ENCODE measurements at places on chromosomes 5 and 9. TPM values are rescaled to one million over a fixed set of nuclear protein-coding genes. Genes with fewer than 3 reads are reported as not detected.

DNA sequence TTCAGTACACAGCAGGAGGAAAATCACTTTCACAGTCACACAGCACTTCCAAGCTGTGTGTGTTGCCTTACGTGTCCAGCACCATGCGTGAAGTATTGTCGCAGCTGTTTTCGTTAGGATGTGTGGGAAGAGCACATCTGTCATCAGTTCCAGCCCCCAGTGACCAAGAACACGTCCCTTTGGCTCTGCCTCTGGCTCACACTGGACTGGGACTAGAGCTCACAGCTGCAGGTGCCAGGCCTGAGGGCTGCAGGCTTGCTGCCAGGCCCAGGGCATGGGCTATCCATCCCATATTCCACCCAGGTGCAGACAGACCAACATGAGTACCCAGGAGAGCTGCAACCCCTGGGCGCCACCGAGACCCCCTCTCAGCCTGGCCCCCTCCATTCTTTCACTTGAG, 60.5 kb upstream of the ANKRD33B start:
- no peak overlapping the region for H3K27ac ChIP-seq
- H3K4me1 ChIP-seq, result no peaks in the 10 kb centered on the region
- DNase-seq, result no peak
- H3K4me3 ChIP-seq, result no peak overlapping the region

DNA sequence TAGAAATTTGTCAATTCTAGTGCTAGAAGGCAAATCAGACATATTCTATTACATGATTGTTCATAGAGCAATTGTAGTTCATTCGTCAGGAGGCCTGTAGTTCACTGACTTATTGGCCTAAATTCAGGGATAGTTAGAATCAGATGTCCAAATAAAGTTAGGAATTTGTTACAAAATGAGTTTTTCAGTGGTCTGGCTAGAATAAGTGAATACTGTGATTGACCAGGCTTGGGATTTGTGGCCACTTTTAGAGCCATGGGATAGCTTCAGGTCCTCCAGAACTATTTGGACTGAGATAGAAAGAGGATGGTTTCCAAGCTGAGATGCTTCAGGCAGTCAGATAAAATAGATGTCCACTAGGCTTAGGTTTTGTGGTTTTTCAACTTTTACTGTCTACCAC, 199.1 kb upstream of the MPDZ start:
- H3K4me1 ChIP-seq, result no peaks in the 10 kb centered on the region
- H3K4me3 ChIP-seq, result no peak overlapping the region
- no peaks in the 10 kb centered on the region for H3K27me3 ChIP-seq

- H3K4me3 ChIP-seq, result no peak overlapping the region
- peaks cover 4% of the 10 kb centered on the region for H3K4me1 ChIP-seq
- H3K36me3 ChIP-seq, result no peaks in the 10 kb centered on the region
- no peaks in the 10 kb centered on the region for H3K27me3 ChIP-seq
Measured at GRCh38 chr5:119072496-119072895, 1.6 kb downstream of the DMXL1 start.

GRCh38 chr9:104905153-104905901, 22.6 kb downstream of the ABCA1 start:
- no peaks in the 10 kb centered on the region for H3K36me3 ChIP-seq
- H3K4me1 ChIP-seq, result no peaks in the 10 kb centered on the region
- no peak overlapping the region for H3K27ac ChIP-seq
- DNase-seq, result no peak
- no peaks in the 10 kb centered on the region for H3K27me3 ChIP-seq

The GRXCR2 gene
- total RNA-seq, result not detected

The CEL gene
- 3.6 TPM for total RNA-seq
